ENCODE measurements at places on chromosomes 6 and 20. TPM values are rescaled to one million over a fixed set of nuclear protein-coding genes. Genes with fewer than 3 reads are reported as not detected.

Gene SYCP2L
- total RNA-seq, result 7.3 TPM

Gene CD24
- total RNA-seq, result 0.77 TPM

- no peak for DNase-seq
These were observed 345 bp upstream of the CST5 start for GRCh38 chr20:23879811-23880374.

GRCh38 chr6:105522626-105523322 lies 119.9 kb upstream of the PREP start:
- DNase-seq, result no peak

DNA sequence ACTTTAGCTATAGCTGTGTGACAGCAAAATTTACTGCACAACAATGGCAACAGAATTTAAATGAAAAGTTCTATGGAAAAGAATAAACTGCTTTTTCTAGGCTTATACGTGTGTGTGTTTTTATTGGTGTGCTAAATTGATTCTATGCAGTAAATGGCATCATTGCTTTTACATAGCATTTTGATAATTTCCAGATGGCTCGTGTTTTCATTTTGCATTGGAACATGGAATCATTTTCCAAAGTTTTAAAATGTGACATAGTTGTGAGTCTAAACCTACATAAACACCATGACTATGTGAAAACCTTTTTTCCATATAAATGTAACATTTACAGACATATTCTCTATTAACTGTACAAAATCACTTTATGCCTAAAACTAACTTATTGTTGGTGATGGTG lies 127.8 kb downstream of the SIM1 start:
- DNase-seq, result no peak

GRCh38 chr20:39885975-39886649 lies 802.9 kb downstream of the MAFB start:
- DNase-seq, result no peak

- no peak for DNase-seq
These were observed 87.9 kb upstream of the BMP5 start for GRCh38 chr6:55963301-55963700.

DNA sequence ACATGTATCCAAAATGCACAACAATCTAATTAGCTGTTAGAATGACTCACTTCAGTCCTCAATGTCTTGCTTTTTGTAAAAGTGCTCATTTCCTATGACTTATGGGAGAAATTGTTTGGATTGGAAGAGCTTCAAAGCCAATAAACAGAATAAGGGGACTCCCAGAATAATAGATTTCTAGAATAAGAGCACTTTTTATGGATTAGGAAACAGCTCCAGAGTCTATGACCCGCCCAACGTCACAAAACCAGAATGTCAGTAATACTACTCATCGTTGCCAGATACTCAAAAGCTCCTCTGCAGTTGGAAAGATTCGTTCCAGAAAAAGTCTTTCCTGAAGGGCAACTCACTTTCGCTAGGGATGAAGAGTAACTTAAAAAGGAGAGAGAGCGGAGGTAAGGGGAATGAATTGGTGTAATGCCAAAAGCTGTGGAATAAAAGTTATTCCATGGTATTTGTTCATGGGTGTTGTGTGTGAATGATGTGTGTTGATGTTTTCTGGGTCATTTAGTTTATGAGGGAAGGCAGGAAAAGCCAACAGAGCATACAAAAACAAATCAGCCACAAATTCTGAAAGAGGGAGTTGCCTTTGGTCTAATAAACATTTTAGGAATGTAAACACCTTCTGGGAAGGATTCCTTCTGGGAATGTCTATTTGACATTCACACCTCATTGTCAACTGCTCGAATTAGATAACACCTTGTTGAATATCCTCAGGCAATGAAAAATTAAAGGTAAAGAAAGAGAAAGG lies 64.6 kb downstream of the SYNE1 start:
- no peak for DNase-seq

Data from natural killer cell (primary cell).